ENCODE measurements at places on chromosomes 3 and 15.

DNA sequence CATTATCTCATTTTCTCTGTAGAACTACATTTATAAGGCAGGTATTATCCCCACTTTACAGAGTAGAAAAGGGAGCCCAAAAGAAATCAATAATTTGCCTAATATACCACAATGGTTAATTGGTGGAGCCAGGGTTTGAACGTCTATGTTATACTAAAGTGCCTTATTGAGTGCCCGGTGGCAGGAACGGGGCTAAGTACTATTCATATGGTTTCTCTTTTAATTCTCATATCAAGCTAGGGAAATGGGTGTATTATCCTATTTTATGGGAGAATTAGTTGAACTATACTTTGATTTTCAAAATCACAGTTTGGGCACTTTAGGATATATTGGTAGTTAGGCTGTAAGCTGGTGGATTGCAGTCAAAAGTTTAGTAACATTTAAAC is 1.5 kb downstream of the CEP97 start:
- no peak for DNase-seq

DNA sequence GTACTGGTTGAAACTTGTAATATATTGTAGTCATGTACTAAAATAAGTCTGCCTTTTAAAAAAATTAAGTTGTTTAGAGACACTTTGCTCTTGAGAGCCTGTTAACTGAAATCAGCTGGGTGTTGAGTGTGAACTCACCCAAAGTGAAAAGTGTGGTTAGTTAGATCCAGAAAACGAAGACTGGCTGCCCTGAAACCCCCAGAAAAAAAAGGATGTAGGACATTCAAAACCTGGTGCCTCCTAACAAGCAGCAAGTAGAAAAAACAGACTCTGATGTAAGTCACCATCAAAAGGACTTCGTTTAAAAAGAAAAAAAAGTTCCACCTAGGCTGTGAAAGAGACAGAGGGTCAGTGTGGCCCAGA is 40.8 kb downstream of the UMPS start:
- no peak for DNase-seq

- no peak for DNase-seq
Measured at GRCh38 chr3:148789906-148790305, 37.7 kb upstream of the CPB1 start.

DNA sequence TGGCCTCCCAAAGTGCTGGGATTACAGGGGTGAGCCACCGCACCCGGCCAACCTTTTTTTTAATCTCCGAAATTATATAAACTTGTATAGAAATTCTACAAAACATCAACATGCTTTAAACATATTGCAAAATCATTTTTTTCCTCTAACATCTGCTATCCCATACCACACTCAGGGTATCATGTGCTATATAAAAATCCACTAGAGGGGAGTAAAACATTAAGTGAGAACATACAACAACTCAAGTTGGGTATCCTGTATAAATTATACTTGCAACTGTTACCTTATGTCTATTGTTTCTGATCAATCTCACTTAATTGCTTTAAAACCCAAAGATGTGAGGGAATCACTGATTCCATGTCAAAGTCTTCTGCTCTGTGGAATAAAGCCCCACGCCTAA is 71.9 kb upstream of the FBN1 start:
- no peak for DNase-seq

GRCh38 chr3:149085828-149086231 is 503 bp downstream of the HLTF start:
- peak; percentile 74 for DNase-seq

GRCh38 chr3:193510154-193510553 is 44.5 kb downstream of the ATP13A4 start:
- no peak for DNase-seq

DNA sequence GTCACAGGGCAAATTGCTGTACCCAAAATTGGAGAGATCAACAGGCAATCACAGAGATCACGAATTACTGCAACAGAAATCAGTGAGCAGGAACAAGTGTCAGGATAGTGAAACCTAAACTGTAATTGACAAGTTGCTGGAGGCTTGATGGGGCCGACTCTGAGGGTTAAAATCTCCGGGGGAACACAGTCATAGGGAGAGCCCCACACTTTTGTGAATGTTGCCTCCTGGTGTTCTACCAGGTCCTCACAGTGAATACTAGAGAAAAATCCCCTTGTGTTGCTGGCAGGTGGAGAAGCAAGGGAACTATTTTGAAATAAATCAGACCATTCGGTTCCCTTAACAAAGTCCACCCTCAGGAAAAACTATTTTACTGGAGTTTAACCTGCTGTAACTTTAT is 697.5 kb upstream of the CBLB start:
- DNase-seq, result no peak

- no peak for DNase-seq
Measured at GRCh38 chr15:39713846-39714245, 68.8 kb downstream of the FSIP1 start.

GRCh38 chr3:38039101-38039898 is at the start of gene DLEC1:
Gene DLEC1, plus strand, starts transcription at chr3:38039208. Its CDS starts 18 bp downstream, at chr3:38039226.
- no peak for DNase-seq

- DNase-seq, result no peak
Measured at GRCh38 chr15:87578776-87579175, 677.8 kb downstream of the NTRK3 start.

DNA sequence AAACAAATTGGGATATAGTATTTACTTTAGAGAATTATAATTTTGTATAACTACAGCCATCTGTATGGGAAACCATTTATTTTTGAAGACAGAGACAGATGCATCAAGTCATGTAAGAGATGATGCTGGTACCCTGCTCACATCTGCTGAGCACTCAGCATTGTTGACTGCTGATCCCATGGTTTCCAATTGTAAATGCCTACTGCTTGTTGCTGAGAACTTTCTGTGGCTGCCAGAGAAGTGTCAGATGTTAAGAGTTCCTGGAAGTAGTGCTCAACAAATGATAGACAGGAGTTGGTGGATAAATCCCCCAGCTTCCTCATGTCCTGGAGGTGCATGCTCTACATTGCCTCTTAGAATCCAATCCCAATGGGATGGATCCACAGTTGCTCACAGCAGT is 167.1 kb downstream of the OXSM start:
- DNase-seq, result no peak

GRCh38 chr3:78529601-78530000 is 1238.2 kb downstream of the ROBO1 start:
- no peak for DNase-seq

DNA sequence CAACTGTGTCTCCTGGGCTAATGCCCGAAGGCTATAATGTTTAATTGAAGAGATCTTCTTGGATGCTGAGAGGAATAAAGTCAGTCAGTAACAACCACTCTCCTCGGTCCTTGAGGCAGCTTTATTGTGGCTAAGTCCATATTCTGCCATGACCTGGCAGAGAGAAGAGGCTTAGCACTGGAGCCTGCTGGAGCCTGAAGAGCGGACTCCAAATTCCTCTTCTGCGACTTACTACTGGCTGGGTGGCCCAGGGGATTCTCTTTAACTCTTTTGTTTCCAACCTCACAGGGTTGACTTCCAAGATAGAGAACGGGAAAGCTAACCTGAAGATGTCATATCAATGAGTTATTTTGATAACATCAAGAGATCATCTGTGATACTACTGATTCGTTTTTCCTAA is 71.1 kb downstream of the MYO1E start:
- no peak for DNase-seq

GRCh38 chr3:128145279-128145678 is 8.0 kb upstream of the EEFSEC start:
- DNase-seq, result peak; percentile 23

GRCh38 chr3:52053307-52054304 is 2.8 kb downstream of the DUSP7 start:
- DNase-seq, result peak; percentile 70

GRCh38 chr3:137988152-137988551 is 21.8 kb upstream of the CLDN18 start:
- DNase-seq, result no peak

DNA sequence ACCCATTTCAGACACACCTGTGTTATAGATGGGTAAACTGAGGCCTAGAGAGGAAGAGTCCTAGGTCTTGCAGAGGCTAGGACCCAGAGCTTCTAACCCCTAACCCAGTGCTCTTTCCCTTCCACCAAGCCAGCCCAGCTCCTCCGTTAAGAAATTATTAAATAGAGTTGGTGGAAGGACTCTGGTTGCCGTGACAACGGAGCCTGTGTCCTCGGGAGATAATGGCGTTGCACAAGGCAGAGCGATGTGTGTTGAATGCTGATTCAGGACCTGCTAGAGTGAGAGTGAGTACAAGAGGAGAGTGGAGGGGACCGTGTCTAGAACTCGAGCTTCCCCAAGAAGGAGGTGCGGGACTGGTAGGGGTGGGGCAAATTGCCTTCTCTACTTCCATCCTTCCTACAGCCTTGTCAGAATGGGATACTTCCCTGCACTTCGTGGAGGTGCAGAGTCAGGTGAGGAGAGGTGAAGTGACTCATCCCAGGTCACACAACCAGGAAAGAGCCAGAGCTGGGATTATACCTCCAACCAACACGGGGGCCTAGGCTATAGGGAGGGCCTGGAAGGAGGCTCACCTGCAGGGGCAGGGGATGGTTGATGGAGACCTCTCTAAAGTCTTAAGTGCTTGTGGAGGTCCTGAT is 8.6 kb downstream of the SLC6A1 start:
- DNase-seq, result peak; percentile 73

- DNase-seq, result no peak
Measured at GRCh38 chr15:34837246-34838016, 42.1 kb upstream of the ACTC1 start.

DNA sequence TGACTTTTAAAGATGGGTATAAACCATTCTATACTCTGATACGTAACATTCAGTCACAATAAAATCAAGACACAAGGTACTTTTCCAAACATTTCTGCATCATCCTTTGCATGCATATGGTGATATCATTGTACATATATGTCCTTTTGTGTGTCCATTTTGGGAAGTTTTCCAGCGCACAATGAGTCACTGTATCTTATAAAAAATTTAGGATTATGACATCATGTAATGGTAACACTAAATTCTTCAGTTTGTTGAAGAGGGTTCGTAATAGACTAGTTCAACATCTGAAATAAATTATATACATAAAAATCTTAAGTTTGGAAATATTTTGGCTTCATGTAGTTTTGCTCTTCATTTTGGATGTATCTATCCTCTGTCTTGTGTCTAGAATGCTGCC is 480.9 kb downstream of the ROBO1 start:
- no peak for DNase-seq

DNA sequence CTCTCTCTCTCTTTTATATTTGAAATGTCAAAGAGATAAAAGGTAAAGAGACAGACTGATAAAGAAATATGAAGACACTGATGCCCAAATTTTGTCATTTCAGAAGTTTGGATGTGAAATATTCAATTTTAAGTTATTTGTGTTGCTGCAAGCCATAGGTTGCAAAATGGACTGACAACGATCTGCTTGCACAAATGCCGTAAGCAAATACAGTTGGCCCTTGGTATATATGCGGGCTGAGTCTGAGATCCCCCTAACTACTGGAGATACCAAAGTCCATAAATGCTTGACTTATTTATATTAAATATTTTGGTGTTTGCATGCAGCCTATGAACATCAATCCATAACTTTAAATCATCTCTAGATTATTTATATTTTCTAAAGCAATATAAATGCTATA is 1459.1 kb upstream of the ALCAM start:
- no peak for DNase-seq

- DNase-seq, result no peak
Measured at GRCh38 chr15:57503911-57504598, 87.6 kb upstream of the MYZAP start.

GRCh38 chr3:154842536-154842935 is 237.6 kb upstream of the MME start:
- no peak for DNase-seq

GRCh38 chr3:126678693-126679317 is 23.9 kb upstream of the TXNRD3 start:
- no peak for DNase-seq

DNA sequence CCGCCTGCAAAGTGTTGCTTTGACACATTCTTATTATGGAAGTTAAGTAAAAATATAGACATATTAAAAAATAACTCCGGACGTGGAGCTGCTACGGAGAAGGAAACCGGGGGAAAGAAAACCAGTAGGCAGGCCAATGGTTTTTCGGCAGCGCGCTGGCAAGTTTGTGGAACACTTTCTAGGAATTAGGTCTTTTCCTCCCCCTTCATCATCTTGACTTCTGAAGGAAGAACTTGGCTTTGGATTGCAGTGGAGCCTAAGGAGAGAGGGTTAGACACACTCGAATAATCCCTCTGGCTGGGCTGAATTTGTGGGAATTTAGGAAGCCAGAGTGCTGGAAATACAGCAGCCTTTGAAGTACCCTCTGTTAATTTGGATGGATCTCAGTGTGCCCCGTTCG is 317 bp downstream of the ROBO2 start:
- DNase-seq, result no peak

- no peak for DNase-seq
Measured at GRCh38 chr15:101558221-101558941, 68.9 kb upstream of the PCSK6 start.

GRCh38 chr3:54628888-54629441 is 298.9 kb downstream of the LRTM1 start:
- DNase-seq, result no peak

GRCh38 chr15:85499371-85499887 is 119.0 kb downstream of the AKAP13 start:
- DNase-seq, result no peak

GRCh38 chr15:32857732-32858131 is 139.9 kb downstream of the GREM1 start:
- DNase-seq, result no peak

GRCh38 chr3:195401943-195402342 is 40.9 kb downstream of the ACAP2 start:
- no peak for DNase-seq

GRCh38 chr15:101469520-101470288 is 19.8 kb downstream of the PCSK6 start:
- DNase-seq, result no peak

DNA sequence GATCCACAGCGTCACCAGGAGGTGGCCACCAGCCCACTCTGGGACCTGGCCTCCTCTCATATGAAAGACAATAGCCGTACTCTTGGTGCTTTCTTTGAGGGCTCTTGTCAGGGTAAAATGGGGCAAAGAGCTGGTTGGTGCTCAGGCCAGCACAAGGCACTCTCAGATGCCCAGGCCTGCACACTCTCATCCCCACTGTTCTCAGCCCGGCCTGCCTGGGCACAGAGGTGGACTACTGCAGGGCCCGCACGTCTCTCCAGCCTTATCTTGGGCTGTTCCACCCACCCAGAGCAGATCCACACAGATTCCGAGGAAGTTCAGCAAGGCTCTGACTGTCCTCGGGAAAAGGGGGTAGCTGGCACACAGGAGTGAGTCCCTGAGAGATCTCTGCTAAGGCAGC is 122.8 kb upstream of the PRR20G start:
- DNase-seq, result no peak

- no peak for DNase-seq
Measured at GRCh38 chr3:157067114-157067513, 92.8 kb downstream of the CCNL1 start.

Data from substantia nigra (tissue), 51 donors.